ENCODE measurements at places on chromosomes 16 and 17.

GRCh38 chr17:75481194-75482068 is 25.0 kb downstream of the TMEM94 start:
- no peak for DNase-seq

GRCh38 chr17:82278308-82278707 is 4.8 kb upstream of the CSNK1D start:
- DNase-seq, result no peak

GRCh38 chr16:20203272-20203671 is 124.0 kb downstream of the GP2 start:
- DNase-seq, result no peak

- DNase-seq, result no peak
Measured at GRCh38 chr16:27999687-28000086, 63.8 kb downstream of the GSG1L start.

GRCh38 chr16:85906349-85906748 is 7.4 kb downstream of the IRF8 start:
- no peak for DNase-seq

GRCh38 chr17:78524870-78525510 is 52.2 kb downstream of the DNAH17 start:
- no peak for DNase-seq

GRCh38 chr17:5705876-5706576 is 121.7 kb upstream of the NLRP1 start:
- DNase-seq, result no peak

DNA sequence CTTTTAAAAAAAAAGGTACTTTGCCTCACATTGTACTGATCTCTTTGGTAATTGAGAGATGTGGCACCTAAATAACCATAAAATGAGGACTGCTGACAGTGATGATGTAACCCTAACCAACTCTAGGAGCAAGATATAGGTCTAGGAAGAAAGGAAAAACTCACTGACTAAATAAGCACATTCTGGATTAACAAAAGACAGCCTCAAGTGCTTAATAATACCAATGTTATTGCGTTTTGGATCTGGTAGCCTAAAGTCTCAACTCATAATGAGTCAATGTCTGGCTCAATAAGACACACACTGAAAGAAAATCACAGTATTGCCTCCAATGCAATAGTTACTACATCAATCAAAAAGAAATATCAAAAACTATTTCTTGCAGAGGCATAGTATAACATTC is 3.0 kb downstream of the ERN1 start:
- DNase-seq, result no peak

DNA sequence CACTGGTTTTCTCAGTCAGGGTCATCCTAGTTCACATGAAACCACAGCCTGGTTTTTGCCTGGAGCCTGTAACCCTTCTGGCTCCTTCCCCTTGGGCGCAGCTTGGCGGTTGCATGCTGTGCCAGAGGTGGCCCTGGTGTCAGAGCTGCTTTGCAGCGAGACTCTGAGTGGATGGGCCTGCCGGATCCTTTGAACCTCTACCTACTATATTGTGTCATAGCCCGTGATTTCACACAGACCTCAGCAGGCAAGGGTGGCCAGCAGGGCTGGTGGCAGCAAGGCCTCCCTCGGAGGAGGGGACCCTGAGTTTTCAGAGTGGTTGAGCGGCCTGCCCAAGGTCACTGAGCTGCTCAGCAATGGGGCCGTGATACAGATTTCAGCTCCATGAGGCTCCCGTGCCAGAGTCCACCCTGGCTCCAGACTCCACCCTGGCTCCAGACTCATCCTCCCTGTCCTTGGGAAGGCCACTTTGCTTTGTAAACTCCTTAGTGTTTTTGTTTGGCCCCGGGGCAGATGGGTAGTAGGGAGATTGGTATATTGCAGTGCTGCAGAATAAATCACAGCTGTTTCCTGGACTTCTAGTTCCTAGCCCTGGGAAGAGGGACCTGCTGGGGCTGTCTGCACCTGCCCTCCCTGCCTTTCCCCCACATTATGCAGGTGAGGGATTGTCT is 9.7 kb downstream of the MPRIP start:
- no peak for DNase-seq

DNA sequence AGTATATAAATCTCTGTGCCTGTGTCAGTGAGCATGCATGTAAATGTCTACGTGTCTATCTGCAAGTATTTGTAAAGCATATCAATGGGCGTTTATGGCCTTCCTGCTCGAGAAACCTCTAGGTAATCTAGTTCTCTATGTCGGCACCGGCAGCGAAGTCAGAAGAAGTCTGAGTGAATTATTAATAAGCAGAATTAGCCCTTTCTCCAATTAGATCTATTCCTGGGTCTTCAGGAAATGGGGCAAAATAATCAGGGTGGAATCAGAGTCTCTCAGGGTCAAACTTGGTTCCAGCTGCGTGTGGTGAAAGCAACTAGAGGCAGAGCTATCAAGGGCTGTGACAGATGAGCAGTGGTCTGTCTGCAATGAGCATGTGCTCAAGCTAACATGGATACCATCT is at the start of gene C17orf78:
C17orf78 (plus strand) TSS at position 280 of the 400 bp plus-strand sequence; CDS start at position 388, 108 bp downstream.
- DNase-seq, result no peak

Data from CD4-positive, alpha-beta T cell treated with Interleukin-4 for 1 hour (primary cell).